Stimulated activated CD8-positive, alpha-beta memory T cell treated with anti-CD3 and anti-CD28 coated beads, Interleukin-15, amount 100 ng/mL, for 1 hour (primary cell): ENCODE measurements at places on chromosomes 6 and 20.
A peak's percentile ranks its signal among the peaks of the same experiment; 100 is the strongest.

DNA sequence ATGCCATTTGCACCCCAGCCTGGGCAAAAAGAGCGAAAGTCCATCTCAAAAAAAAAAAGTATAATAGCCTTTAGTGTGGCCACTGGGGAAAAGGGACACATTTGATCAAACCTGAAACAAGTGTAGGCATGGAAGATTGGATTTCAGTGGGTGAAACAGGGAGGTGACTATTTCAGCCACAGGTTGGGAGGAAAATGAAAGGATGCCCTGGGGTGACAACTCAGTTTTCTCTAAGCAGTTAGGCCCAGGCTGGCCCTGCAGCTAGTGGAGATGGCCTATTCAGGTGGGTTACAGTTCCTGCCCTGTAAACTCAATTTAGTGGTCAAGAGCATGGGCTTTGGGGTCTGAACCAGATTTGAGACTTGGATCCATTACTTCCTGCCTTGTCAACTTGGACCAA lies 36.4 kb downstream of the SPATA2 start:
- no peak for DNase-seq

DNA sequence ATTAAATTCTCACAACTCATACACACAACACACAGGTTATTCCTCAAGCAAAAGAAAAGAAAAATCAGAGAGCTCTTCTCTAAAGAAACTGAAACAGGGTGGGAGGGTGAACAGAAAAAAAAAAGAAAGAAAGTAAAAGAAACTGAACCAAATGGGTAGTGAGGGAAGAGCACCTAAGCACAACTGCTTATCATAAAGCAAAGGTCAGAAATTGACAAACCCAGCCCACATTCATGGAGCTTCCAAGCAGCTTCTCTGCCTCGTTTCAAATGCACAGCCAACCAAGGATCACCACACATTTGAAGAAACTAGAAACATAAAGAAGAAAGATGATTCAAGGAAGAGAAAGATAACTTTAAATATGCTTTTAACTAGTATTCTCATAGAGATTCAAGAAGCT lies 90.5 kb downstream of the RNGTT start:
- no peak for DNase-seq

DNA sequence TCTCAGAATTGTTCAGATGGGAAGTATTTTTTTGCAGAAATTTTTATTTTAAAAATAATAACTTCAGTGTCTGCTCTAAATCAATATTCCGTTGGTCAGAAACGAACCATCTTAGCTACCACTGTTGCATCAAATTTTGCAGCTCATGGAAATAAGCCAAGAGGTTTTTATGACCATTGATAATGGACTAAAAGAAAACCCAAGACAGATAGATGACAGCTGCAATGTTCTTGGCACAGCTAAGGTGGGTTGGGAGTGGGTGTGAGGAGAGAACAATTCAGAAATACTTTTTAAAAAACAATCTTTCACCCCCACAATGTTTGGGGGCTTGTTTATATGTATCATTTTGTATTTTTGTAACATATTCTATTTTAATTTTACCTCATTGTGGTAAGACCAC lies 121.1 kb downstream of the PDE7B start:
- DNase-seq: no peak

GRCh38 chr6:111681860-111682259 lies 76.2 kb upstream of the TRAF3IP2 start:
- no peak for DNase-seq

- no peak for DNase-seq
Observed at GRCh38 chr6:43282060-43282459, 16.0 kb upstream of the SLC22A7 start.

- no peak for DNase-seq
Observed at GRCh38 chr20:64158346-64159285, 5.6 kb upstream of the MYT1 start.

DNA sequence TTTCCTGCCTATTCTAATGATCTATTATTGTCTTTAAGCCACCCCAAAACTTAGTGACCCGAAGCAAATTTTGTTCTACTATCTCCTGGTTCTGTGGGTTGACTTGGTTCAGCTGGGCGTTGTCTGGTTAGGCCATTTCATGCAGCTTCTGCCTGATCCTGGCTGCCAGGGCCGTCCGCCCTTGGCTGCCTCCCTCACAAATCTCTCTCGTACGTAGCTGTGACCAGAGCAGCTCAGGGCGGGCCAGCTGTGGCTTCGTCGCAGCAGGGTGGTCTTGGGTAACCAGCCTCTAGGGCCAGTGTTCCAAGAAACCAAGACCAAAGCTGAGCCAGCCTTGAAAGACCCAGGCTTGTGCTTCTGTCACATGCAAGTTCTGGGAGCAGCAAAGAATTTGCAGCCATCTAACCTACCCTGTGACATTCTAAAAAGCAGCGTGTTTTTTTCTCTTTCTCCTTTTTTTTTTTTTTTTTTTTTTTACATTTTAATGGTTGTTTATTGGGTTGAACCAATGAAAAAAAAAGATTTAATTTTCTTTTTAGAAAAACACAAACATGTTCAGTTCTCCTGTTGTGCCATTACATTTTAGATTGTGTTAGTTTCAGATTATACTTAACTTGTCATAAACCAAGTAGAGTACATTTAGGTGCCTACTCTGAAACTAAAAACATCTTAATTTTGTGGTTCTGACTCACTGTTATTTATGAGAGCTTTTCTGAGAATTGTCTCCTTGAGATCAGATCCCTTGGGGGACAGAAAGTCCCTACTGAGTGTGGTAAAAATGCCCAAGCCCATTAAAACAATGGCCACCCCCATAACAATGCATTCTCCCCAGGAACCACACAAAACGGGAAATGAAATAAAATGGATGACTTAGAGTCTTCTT lies 83.9 kb downstream of the ZDHHC14 start:
- no peak for DNase-seq

DNA sequence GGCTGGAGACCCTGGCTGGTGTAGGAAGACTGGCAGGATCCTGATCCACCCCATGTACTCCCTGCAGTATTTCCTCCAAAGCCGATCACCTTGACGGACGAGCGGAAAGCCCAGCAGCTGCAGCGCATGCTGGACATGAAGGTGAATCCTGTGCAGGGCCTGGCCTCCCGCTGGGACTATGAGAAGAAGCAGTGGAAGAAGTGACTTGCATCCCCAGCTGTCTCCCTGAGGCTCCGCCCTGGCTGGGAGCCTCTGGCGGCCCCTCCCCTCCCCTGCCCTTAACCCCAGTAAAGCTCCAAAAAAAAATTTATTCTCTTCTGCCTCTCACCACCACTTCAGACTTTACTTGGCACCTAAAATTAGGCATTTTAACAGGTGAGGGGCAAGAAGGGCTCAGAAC lies 7.0 kb downstream of the COX4I2 start:
- DNase-seq: no peak

DNA sequence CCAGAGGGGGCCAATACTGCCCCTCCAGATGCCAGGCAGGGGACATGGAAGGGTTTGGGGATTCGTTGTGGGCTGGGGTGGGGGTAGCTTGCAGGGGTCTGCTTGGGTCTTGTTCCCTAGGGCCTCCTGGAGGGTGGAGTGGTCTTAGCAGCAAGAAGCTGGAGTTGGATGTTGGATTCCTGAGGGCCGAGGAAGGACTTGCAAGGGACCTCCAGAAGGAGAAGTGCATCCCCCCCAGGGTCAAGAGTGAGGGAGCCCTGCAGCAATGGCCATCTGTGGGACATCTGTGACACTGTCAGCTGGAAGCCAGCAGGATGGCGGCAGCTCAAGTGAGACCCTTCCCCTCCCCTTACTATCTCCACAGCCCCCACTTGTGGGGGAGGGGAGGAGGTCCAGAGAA lies 25.4 kb upstream of the CCN5 start:
- DNase-seq: no peak

DNA sequence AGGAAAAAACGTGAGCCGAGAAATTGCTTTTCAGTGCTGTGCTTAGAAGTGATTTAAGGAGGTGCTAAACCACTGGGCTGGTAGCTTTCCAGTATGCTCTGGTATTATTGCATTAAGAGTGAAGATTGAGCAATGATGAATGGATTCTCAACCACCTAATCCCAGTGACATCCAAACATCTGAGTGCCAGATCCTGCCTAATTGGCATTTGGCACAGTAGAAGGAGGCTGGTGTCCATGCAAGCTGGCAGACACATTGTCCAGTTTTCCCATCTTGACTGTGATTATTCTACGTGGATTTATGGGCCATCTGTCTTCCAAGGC lies 398.0 kb upstream of the PLCB4 start:
- no peak for DNase-seq

- DNase-seq: no peak
Observed at GRCh38 chr6:28589234-28589956, 63.7 kb downstream of the GPX5 start.

- DNase-seq: no peak
Observed at GRCh38 chr20:25048519-25048952, 9.4 kb downstream of the ACSS1 start.

GRCh38 chr6:21173678-21174077 lies 419.9 kb upstream of the SOX4 start:
- DNase-seq: no peak

DNA sequence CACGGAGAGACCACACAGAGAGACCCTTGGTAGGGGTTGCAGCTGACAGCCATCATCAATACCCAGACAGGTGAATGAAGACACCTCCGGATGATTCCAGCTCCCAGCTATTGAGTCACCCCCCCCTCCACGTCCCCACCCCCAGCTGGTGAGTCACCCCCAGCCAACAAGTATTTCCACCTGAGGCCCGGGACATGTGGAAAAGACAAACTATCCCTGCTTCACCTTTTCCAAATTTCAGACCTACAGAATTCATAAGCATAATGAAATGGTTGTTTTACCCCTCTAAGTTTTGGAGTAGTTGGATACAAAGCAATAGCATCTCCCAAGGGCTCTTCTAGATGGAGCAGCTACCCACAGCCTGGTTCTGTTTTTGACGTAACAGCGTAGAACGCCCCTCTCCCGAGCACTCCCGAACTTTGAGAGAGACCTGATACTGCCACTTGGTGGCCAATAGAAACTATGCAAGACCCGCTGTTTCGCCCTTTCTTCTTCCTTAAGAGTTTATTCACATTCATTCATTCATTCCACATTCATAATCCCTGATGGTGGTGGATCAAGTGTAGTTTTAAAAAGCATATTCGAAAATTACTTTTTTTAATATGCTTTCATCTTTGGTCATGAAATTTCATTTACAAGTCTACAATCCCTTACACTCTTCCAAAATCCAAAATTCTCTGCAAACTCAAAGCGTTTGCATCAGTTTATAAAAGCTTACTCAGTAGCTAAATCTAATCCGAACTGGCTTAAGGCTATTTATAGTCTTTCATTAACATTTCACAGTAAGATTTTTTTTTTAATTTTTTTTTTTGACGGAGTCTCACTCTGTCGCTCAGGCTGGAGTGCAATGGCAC lies 15.1 kb upstream of the PPP1R16B start:
- no peak for DNase-seq

- no peak for DNase-seq
Observed at GRCh38 chr6:118122161-118122725, 215.2 kb downstream of the SLC35F1 start.

GRCh38 chr20:20353576-20353975 lies 14.3 kb upstream of the INSM1 start:
- no peak for DNase-seq

- DNase-seq: no peak
Observed at GRCh38 chr6:4902363-4902762, 101.5 kb downstream of the RPP40 start.

- DNase-seq: no peak
Observed at GRCh38 chr20:20395903-20396568, 28.1 kb downstream of the INSM1 start.

DNA sequence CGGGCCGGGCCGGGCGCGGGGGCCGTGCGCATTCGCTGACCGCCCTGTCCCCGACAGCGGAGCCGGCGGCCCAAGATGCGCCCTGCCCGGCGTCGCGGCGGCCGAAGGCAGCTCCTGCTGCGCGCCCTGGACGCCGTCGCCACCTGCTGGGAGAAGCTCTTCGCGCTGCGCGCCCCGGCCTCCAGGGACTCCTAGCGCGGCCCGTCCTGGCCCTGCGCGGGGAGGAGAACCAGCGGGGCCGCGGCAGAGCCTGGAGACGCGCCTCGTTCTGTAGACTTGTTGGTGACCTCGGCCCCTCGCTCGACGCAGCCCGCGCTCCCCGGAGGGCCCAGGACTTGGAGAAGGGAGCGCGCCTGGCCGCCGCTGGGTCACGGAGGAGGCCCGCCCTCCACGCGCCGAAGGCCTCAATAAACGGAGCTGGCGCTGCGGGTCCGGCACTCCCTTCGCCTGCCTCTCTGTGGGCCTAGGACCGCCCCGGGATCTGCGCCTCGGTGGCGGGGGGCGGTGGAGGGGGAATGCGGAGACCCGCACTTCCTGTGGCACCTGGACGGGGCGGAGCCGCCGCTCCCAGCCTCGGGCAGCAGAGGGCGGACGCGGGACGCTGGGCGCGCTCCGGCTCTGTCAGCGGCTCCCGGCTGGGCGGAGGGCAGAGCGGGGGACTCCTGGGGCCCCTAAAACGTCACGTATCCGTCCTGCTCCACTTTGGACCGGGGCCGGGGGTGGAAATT lies 2.7 kb downstream of the C20orf204 start:
- peak; percentile 56 for DNase-seq

DNA sequence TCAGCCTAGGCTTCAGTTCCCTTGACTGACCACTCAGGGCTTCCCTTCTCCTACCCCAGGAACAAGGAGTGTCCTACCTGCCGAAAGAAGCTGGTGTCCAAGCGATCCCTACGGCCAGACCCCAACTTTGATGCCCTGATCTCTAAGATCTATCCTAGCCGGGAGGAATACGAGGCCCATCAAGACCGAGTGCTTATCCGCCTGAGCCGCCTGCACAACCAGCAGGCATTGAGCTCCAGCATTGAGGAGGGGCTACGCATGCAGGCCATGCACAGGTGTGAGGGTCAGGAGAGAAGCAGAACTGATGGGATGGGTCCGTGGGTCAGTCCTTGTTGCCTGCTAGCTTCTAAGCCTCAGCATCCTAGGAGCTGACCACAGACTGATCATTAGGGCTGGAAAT lies 1.6 kb downstream of the RING1 start:
- no peak for DNase-seq

DNA sequence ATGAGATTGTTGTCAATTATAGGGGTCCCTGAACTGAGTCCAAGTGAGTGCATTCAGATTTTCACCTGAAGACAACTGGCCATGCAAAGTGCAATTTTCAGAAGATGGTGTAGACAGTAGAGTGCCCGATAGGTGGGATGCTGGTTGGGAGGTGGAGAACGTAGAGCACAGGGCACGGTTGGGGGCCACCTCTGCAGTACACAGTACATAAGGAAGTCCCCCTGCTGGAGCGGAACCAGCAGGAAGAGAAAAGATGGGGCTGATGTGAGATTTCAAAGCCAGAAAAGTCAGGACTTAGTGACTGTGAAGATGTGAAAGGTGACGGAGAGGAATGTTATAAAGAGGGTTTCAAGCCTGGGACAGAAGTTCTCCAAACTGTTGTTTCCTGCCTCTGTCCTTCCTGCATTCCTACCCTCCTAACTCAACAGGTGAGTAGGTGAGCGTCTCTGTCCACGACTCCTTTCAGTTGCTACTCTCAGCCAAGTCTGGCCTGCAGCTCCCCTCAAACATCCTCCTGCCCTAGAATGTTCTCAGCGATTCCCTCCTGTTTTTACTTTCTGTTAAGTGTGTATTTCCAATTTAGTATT lies 330.8 kb downstream of the PRL start:
- DNase-seq: no peak

DNA sequence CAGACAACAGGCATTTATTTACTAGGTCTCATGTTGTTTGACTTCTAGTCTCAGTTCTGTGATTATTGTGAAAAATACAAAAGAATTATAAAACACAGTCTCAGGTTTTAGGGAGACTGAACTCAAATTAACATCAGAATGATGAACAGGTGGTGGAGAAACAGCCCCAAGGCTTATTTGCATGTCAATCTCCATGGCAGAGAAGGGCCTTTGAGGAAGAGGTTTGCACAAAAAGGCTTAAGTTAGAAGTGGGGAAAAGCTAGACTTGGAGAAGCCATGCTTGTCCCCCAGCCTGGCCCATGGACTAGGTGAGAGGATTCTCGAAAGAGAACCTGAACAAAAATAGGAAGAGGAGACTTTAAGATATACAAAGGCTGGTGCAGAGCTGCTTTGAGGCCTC lies 183.3 kb downstream of the EDN1 start:
- no peak for DNase-seq
